ENCODE measurements at places on chromosomes 5 and 9.

- no peak for DNase-seq
These were observed 26.6 kb upstream of the CRB2 start for GRCh38 chr9:123329329-123329955.

DNA sequence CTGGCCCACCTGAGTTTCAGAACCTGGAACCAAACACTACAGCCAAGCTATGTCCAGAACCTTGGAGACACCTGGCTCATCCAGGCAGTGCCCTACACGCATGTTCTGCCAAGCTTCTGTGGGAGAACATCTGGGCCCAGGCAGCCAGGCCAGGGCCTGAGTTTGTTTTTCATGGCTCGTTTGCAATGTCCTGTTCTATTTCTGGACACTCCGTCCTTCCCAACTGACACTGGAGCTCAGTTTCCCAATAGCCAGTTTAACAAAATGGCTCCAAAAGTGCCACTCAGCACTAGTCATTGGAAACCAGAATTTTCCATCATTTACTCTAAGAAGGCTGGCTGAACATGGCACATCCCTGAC, 38.6 kb downstream of the SH3RF2 start:
- DNase-seq: no peak

GRCh38 chr9:127050591-127051001, 71.8 kb downstream of the ANGPTL2 start:
- DNase-seq: no peak

DNA sequence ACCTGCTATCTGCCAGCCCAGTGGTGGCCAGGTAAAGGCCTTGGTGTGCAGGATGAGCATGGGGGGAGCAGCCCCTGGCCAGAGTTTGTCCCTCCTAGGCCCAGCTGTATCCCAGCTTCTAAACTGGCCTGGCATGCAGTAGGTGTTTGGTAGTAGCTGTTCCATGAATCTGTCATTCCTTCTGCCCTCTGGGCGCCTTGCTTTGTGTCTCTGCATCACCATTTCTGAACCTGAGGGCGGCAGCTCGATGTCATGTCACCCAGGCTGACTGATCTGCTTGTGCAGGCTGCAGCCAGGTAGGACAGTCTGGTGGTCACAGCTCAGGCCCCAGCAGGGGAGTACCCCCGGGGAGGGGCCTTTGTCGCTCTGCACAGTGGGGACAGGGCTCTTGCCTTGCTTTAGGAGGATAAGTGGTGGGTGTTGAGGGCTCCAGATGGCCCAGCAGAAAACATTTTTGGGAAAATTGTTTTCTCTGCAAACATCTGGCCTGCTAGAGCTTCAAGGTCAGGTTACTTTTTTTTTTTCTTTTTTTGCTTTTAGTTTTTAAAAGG, 4.6 kb upstream of the SUSD3 start:
- DNase-seq: no peak

DNA sequence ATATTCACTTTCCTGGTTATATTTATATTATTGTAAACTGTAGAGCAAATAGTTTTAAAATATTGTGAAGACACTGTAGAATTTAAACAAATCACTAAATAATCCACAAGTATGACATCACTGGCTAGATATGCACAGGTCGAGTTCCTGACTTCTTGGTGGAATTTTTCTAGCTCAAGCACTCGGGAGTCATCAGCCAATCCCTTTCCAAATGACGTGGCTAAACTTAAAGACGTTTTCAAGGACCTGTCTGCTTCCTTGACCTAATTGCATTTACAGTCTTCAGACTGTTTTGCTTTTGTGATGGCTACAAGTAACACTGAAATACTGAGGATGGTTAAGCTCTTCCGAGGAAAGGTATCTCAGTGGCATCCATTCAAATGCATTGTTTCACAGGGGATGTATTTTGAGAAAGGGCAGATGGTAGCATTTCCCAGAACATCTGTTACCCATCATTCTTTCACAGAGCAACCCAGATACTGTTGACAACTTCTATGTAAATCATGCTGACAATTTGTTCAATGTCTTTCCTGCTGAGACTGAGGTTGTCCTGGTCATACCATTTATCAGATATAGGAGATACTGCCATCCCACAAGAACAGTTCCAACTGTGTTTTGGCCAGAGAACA, 262.8 kb downstream of the CDH10 start:
- DNase-seq: no peak

DNA sequence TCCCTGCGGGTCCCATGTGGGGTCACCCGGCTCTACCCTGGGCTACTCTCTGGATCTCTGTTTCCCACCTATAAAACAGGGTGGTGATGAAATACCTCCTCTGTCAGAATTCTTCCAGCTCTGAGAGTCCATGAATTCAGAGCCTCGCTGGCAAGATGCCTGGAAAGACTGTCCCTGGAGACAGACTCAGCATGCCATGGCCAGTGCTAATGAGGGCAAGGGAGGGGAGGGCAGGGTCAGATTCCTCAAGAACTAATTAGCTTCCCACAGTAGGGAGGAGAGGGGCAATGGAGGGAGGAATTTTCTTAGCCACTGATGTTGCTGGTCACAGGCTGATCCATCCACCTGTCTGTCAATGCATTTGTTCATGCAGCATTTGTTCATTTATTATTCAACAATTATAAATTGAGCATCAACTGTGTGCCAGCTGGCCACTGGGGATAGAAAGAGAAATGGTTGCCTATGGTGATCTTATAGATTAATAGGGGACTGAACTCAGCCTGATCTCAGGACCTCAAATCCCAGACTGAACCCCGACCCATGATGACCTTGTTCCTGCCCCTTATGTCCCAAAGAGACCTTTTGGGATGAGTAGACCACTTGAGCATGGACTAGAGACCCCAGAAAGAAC, 4.7 kb downstream of the SYNPO start:
- DNase-seq: no peak

DNA sequence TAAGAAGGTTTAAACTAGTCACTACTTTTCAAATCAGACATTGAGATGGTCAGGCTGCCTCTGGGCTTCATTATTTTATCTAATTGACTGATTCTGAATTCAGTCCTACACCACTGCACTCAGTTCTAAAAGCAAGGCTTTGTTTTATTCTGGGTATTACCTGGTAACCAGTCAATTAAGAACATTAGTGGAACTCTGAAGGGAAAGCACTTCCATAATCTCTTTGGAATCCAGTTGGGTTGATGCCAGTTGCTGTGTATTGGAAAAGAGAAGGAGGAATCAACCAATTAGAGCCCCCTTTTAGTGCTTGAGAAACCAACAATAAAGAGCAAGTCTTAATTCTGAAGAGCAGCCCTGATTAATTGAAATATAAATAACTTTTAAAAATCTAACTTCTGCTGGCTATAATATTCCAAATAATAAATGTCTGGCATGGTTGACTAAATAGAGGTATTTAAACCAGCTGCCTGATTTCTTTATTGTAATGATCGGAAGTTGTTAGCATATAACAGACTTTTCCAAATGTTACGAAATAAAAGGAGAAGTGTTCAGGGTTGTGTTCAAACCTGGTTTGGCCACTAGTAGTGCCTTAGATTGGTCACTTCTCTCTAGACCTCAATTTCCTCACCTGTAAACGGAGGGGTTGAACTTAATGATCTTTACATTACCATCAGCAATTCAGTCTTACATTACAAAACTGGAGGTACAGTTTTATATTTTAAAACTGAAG, 32.0 kb downstream of the CPEB4 start:
- DNase-seq: no peak

GRCh38 chr5:52443187-52443586, 344.5 kb upstream of the ITGA1 start:
- DNase-seq: no peak

DNA sequence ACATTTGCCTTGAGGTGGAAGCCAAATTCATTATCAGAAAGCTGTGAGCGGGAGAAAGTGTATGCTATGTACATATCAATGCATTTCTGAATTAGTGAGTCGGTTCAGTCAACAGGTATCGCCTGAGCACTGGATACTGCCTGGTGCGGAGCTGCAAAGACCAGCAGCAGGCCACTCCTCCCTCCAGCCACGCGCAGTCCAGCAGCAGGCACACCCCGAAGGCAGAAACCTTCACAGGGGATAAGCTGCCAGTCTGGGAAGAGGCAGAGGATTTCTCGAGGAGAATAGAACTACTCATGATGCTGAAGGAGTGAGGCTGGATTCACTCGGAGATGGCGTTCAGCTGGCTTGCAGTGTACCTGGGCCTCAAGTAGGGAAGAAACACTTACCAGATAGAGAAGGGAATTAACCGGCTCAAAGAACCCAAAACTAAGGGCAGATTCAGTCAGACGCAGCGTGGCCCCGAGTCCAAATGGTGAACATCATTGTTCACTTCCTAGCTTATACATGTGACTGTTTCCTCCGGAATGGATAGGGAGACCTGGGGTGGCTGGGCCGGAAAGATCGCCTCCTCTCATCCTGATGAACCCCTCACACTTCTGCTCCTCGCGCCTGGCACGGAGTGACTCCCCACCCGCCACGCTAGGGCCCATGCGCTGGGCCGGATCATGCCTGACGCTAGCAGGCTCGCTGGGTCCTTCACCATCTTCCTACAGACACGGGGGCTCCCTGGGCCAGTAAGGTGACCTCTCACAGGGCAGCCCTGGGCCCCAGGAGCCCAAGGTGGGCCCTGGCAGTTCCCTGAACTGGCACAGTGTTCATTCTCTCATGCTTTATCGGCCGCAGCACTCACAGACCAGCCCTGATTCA, 78.1 kb upstream of the SPATA31C2 start:
- DNase-seq: no peak

DNA sequence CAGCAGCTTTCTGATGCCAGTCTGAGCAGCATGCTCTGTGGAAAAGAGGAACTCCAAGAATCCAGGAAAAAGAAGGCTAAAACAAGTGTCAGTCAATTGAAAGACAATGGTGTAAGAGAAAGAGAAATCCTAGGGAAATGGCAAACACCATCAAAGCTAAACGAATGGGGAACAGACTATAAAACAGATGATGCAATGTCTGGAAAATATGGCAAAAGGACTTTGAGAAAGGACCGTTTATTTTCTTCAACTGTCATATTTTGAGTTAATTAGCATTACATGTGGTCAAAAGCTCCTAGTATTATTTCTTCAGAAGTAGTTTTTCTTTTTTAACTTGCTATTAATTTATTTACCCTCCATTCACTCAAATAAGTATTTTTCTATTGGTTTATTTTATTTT, 465.2 kb downstream of the LRRC70 start:
- DNase-seq: no peak

DNA sequence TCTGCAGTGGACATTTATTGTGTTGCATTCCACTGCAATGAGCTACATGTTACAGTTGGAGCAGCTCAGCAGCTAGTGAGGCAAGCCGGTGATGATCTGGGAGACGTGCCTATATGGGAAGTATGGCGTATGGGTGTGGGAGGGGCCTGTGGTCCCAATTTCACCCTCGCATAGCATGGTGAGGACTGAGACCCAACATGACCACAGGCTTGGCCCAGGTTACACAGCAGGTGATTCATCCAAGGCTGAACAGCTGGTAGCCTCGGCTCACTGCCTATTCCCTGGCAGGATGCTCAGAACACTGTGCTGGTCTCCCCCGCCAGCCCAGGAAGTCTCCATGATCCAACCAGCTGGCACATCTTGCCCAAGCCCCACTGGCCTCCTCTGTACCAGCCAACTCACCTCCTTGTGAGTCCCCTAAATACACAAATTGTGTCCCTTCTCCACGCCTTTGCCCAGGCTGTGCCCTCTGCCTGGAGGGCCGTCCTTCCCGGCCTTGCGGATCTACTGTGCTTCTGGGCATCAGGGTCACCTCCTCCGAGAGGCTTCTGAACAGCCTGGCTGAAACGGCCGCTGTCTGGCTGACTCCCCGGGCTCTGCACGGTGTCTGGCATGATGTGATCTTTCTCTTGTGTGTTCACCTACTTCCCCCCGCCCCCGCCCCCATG, 81.4 kb downstream of the NSUN2 start:
- no peak for DNase-seq

- DNase-seq: no peak
These were observed 58.1 kb upstream of the SV2C start for GRCh38 chr5:76025069-76025468.

DNA sequence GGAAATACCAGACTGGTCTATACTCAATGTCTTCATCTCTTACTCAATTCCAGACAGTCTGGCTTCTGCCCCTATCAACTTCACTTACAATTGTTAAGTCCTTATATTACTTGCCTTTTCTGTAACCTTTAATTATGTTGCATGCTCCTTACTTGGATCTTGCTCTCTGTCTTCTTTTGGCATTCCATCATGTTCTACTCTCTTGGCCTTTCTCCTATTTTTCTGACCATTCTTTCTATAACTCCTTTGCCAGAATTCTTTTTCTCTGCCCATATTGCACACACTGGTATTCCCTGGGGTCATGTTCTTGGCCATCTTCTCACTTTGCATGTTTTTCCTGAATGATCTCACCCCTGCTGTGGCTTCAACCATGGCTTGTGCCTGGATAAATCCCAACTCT, 209.8 kb upstream of the ZNF462 start:
- no peak for DNase-seq

DNA sequence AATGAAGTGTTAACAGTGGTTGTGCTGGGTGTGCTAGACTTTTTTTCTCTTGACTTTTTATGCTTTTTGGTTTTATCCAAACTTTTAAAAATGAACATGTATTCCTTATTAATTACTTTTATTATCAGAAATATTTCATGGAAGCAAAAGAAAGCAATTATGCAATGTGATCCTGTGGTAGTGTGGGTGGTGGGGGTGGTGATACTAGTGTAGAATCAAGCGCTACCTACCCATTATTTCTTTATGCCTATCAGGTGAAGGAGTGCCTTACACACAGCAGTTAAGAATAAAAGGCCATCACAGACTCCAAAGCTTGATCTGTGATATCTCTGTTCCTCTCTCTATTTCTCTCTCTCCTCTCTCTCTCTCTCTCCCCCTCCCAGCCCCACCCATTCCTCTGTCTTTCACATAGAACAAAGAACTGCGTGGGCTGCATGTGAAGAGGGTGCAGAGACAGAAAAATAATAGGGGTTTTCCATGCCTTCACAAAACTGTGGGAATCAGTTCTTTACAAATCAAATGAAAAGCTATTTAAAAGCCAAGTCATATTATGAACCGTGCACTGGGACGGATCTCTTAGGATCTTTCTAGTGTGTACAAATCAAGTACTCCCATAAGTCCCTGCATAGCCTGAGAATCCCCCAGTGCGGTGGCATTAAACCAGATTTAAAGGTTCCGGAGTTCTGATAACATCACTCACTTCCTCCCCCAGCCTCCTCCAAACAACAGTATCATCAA, 351.2 kb downstream of the RAB3C start:
- DNase-seq: no peak

- no peak for DNase-seq
These were observed 438.0 kb upstream of the MPDZ start for GRCh38 chr9:13717322-13718054.

Data from GM12891 (cell line).